ENCODE measurements at places on chromosomes 7 and 10.

DNA sequence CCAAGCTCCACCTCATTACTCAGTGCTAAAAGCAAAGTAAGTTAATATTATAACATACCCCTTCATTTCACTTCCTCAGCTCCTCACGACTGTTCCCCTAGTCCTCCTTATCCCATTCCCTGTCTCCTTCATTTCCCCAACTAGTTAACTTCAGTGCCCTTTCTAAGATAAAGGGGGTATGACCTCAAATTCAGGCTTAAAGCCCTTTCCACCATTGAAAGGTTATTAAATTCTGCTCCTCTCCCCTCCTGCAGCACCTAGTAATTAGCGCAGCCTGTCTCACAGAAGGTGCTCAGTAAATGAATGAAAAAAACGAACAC lies 1.0 kb downstream of the CRPPA start:
- DNase-seq: no peak

DNA sequence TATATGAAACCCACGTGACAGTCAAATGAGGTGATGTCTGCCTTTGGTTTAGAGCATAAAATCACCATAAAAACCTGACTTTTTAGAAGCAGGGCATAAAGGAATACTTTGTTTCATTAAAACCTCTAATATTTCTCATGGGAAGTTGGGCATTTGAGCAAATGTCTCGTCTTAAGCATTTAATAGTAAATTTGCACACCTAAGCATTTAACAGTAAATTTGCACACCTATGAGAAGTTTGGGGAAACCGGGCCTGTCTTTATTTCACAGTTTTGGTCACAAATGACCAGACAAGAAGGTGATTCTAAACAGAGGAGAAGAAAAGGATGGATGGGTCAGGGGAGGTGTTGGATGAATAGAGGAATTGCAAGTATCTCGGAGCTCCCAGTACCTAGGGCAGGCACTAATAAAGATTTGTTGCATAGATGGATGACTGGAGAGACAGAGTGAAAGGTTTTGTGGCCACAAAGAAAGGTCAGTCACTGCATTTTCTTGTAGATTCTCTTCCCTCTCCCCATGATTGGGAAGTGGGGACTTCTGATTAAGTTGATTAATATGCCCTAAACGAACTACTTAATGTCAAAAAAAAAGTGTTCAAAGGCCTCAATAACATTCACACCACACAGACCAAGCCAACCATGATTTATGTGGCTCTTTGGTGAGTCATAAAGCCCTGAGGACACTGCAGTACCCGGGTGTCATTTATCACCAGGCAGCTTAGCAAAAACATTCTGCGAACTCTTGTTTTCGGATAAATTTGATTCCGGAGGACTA lies 158.2 kb downstream of the SPAG6 start:
- no peak for DNase-seq

- DNase-seq: no peak
Observed at GRCh38 chr10:7971949-7972348, 82.5 kb upstream of the GATA3 start.

GRCh38 chr10:132467464-132468149 lies 70.0 kb upstream of the INPP5A start:
- no peak for DNase-seq

GRCh38 chr7:116785843-116786242 lies 76.5 kb upstream of the CAPZA2 start:
- no peak for DNase-seq

- no peak for DNase-seq
Observed at GRCh38 chr10:97667463-97667862, 19.6 kb downstream of the AVPI1 start.

DNA sequence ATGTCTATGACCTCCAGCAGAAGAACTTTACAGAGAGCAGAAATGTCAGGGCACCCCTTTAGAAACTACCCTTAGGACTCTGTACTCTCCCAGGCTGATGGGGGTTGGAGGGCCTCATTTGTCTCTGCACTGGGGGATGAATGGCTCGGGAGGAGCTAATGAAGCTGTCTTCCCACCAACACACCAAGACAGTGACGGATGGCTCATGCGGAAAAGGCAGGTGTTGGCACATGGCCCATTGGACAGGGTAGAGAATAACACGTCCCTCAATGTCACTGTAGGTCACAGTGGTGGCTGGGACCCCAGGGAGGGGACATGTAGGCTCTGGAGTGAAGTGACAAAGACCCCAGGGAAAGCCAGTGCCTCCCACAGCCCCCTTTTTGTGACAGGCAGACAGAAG lies 64.0 kb upstream of the PCBD1 start:
- no peak for DNase-seq

- DNase-seq: no peak
Observed at GRCh38 chr10:260819-261429, 125.7 kb downstream of the ZMYND11 start.

DNA sequence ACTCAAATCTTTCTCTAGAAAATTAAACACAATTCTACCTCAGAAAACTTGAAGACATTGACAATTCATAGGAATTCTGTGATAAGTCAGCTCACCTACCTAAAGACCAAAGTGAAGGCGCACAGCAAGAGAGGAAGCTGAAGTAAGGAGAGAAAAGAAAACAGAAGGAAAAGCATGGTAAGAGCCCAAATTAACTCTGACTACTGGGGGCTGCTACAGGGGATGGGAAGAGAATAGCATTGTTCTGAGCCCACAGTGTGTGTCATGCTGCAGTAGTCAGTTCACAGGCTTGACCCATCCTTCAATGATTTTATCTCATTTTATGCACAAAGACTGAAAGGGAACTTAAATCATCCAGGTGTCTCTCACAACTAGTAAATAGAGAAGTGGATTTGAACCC lies 111.3 kb downstream of the PTEN start:
- no peak for DNase-seq
